Smooth muscle cell of the brain vasculature (primary cell): ENCODE measurements at places on chromosomes 1 and 21.

- no peak for DNase-seq
Measured at GRCh38 chr1:53736290-53736689, 2.7 kb downstream of the GLIS1 start.

- DNase-seq = no peak
Measured at GRCh38 chr1:203342192-203342940, 8.6 kb downstream of the FMOD start.

DNA sequence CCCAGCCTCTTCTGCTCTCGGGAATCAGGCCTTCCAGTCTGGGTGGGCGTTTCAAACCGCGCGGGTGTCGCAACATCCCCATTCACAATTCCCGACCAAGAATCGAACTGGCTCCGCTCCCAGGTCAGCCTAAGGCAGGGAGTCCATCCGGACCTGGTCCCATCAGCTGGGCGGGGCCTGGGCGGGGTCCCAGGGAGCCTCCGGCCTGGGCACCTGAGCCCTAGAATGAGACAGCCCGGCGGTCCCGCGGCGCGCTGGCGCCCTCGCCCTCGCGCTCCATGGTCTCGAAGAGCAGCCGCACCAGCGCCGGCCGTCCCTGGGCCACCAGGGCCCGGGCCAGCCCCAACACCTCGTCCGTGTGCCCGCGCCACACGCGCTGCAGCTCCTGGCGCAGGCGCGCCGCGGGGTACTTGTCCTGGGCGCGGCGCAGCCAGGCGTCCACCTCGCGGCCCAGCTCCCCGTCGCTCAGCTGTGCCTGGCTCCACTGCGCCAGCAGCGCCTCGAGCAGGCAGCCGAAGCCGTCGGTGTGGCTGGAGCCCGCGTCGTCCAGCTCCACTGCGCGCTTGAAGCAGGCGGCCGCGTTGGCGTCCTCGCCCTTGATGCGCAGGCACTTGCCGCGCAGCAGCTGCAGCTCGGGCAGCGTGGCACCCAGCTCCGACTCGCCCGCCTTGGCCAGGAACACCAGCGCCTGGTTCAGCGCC is 16.9 kb upstream of the PARS2 start:
- DNase-seq = no peak

- no peak for DNase-seq
Measured at GRCh38 chr1:112358798-112359408, 37.1 kb upstream of the CTTNBP2NL start.

GRCh38 chr1:168911370-168911769 is 182.4 kb upstream of the DPT start:
- no peak for DNase-seq

GRCh38 chr21:41580758-41581554 is 73.0 kb upstream of the TMPRSS2 start:
- no peak for DNase-seq

DNA sequence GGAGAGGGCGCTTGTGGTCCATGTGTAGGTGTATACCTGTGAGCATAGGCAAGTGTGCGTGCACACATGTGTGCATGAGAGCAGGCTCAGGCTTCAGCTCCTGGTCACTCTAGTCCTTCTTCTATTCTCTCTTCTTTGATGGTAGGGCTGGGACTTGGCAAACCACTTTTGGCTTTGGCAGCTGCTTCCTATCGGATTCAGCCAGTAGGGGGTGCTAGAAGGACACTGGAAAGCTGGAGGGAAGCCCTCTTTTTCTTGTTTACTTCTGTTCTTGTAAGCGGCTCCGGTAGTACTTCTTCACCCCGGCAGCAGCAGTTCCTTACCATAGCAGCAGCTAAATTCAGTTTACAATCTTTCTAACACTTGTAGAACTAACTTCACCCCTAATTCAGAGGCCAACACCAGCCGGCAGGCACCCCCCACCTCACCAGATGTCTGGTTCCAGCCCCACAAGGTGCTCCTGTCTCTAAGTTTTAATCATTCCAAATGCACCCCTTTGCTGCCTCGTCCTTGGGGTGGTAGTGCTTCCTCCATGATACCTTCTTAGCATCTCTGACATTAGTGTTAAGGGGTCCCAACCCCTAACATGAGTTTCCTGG is 25.1 kb downstream of the NENF start:
- DNase-seq = no peak

- DNase-seq = no peak
Measured at GRCh38 chr1:62732331-62732730, 44.1 kb upstream of the DOCK7 start.

DNA sequence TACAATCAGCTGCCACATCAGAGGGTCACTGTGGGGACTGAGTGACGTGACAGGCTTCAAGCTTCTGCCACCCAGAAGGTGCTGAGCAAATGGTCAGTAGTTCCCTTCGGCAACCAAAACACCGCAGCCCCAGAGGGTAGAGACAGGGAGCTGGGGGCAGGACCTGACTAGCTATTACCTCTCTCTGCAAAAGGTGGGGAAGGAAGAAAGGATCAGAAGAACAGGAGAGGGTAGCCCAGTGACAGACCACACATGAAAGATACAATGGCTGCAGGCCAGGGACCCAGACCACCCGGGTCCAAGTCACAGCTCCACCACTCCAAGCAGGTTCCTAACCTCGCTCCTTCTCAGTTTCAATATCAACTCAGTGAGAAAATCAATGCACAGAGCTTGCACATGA is 377.1 kb downstream of the NPHP4 start:
- no peak for DNase-seq
